AG08395 (cell line): ENCODE measurements at places on chromosomes 4 and X.

DNA sequence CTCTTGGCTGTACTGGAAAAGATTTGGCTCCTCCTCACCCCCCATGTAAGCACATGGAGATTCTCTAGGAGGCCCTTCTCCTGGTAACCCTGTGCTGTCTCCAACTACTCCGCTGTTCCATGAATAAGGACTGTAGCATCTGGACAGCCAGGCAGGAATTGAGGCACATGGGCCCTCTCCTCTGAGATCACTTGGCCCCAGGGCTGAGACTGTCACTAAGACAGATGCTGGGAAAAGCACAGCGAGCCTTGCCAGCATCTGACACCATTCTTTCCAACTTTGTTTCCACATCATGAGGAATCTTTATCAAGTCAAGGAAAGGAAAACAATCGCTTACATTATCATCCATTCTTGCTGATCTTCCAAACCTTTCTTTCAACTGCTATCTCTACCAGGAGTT lies 222.6 kb upstream of the INTU start:
- peak; percentile 12 for DNase-seq

- DNase-seq = no peak
Observed at GRCh38 chr4:25867781-25868294, 5.0 kb upstream of the SEL1L3 start.

DNA sequence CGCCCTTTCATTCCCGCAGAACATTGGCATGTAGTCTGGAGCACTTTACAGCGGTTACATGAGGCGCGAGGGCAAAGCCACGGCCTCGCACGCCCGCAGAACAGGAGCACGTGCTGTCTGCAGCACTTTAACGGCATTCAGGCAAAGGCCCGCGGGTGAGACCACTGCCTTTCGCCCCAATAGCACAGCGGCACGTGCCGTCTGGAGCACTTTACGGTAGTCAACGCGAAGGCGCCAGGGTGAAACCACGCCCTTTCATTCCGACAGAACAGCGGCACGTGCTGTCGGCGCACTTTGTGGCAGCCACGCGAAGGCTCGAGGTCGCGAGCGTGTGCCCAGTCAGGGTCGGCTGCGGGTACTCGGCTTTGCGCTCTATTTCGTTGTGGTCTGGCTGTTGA lies at the start of gene MPC1L:
Gene MPC1L, plus strand, starts transcription at position 290 of the 398 bp plus-strand sequence. CDS start 138 bp downstream, outside the sequence.
- DNase-seq = no peak

- DNase-seq = no peak
Observed at GRCh38 chr4:8819019-8819418, 52.6 kb downstream of the HMX1 start.

GRCh38 chr4:88865046-88865445 lies 167.4 kb upstream of the NAP1L5 start:
- no peak for DNase-seq

DNA sequence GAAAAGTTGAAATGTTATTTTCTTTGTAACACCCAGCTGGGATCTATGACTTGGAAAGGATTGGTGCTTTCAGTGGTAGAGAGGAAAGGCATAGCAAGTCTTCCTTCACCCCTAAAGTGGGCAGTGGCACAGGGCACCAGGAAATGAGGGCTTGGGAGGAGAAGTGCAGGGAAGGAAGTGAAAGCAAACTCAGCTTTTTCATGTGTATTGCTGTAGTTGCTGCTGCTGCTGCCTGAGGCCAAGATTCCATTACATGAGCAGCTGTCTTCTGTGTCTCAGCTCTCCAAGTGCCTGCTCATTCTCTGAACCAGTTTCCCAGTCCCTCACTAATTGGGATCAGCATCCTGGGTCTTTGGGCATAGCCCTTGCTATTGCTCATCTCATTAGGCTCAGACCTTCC lies 2.6 kb downstream of the HCCS start:
- no peak for DNase-seq

DNA sequence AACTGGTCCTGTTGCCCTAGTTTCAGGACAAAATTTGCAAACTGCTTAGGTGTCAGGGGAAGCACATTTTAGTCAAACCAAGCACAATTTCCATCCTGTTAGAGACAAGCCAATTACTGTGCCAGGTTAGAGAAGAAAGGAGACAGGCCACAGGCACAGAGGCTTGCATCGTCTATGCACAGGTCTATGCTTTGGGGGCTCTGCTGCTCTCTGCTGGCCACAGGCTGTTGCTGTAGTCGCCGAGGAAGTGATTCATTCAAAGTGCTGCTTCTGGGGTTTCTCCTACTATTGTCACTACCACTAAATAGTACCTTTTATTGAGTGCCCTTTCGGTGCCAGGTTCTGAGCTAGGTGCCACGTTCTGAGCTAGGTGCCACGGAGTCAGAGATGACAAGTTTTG lies 45.5 kb downstream of the VGLL1 start:
- peak; percentile 70 for DNase-seq

GRCh38 chr4:184108006-184108501 lies 109.6 kb downstream of the ENPP6 start:
- DNase-seq = no peak

DNA sequence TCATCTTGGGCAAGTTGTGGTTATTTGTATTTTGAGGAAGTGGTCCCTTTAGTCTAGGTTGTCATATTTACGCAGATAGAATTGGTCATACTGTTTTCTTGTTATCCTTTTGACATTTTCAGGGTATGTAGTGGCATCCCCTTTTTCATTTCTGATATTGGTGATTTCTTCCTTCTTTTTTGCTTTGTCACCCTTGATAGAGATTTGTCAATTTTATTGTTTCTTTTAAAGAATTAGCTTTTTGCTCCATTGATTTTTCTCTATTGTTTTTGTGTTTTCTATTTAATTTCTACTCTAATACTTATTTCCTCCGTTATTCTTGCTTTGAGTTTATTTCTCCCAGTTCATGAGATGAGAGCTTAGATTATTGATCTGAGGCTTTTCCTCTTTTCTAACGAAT lies 87.7 kb downstream of the CPEB2 start:
- DNase-seq = no peak

- no peak for DNase-seq
Observed at GRCh38 chr4:159206427-159206871, 103.6 kb downstream of the RAPGEF2 start.

GRCh38 chrX:39653691-39654090 lies 444.1 kb downstream of the BCOR start:
- DNase-seq = no peak

DNA sequence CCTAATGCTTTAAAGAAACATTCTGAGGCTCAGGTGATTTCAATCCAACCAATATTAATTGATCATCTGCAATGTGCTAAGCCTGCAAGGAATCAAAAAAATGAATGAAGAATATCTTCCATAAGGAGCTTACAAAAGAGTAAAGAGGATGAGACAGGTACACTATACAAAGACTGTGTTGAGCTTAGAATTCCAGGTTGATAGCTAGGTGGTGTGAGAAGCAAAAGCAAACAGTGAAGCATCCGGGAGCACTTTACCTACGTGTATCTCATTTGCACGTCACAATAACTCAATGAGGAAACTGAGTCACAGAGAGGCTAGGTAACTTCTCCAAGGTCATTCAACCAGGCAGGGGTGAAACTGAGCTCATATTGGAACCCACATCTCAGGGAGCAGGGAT lies 37.1 kb downstream of the FAM114A1 start:
- DNase-seq = no peak

- no peak for DNase-seq
Observed at GRCh38 chr4:19187096-19187495, 1064.6 kb upstream of the SLIT2 start.

GRCh38 chr4:6464842-6465588 lies 7.4 kb downstream of the PPP2R2C start:
- DNase-seq = no peak

DNA sequence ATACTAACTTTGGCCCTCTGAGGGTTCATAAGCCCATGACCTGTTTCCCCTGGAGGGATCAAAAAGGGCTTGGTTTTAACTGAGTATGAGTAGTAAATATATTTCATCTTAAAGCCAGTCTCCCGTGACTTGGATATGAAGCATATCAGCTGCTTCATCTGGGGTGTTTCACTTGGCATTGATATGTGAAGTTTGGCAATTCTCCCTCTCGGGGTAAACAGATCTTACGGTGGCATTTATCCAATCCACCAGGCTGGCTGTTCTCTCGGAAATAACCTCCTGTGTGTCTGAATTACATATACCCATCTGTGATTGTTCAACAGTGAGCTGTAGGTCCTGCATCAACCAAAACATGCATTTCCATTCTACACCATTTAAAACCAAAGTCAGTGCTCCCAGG lies 130.7 kb downstream of the ADAM29 start:
- DNase-seq = no peak
